ENCODE measurements at places on chromosomes 7 and 10.

- no peak for DNase-seq
Observed at GRCh38 chr7:90938371-90938770, 325.9 kb upstream of the FZD1 start.

DNA sequence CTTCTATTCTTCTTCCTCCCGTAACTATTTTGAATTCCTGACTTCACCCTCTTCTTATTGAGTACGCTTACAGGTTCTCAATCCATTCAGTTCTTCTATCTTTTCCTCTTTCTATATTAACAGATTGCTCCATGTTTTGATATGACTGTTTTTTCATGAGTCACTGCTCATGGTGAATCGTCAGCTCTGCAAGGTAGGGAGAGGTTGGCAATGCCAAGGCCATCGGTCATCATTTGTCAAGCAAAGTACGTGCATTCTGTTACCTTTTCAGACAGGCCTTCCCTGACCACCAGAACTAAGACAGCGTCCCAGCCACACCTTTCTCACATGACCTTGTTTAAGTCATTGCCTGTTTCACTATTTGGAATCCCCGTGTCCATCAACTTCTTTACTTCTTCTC, 1001.9 kb upstream of the SORCS1 start:
- DNase-seq: no peak

GRCh38 chr10:104440221-104440620, 86.6 kb downstream of the CFAP58 start:
- no peak for DNase-seq

- no peak for DNase-seq
Observed at GRCh38 chr7:11006291-11006690, 32.6 kb downstream of the PHF14 start.

DNA sequence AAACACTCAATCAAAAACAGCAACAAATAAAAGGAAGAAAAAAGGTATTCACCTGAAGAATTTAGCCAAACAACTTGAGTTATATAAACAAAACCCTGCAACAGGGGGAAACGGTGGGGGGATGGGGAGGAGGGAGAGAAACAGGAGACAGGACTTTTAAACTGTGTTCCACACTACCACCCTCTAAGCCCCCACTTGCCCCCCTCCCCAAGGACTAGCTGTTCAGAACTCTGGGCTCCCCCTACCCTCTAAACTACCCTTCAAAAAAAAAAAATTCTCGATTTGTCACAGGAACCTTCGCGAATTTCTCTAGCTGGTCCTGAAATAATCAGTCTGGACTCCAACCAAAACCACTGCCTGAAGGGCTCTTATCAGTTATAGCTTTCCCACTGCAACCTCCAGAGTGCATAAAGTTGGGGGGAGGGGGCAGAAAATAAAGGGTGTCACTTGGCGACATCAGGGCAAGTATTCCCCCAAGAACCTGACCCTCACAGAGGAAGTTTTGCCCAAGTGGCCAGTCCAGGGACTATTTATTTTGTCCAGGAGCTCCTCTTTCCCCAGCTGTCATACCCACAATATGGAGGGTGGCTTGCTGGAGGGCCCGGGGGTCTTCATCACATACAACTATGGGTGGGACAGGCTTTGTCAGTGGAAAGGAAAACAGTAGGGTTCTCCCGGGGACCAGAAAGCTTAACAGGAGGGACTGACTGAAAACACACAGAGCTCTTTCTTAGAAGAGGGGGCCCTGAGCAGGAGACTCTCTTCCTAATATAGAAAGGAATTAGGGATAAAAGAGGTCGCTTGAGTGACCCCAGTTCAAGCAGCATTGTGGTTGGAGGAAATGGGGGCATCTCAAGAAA, 1.3 kb downstream of the UBE2H start:
- DNase-seq: no peak

DNA sequence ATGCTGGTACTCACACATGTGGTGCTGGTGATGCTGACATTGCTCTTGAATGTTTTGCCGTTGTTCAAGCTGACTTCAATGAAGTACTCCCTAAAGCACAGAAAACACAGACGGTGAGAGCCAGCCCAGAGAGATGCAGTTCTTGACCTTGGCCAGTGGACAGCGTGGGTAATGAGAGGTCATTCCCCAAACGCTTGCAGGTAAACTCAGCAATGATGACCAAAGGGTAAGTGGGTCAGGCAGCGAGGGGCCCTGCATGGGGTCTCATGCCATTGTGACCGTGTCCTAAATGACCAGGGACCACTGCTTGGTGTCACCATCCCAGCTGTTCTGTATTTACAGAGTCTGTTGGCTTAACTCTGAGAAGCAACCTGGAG, 32.8 kb upstream of the ANTXRL start:
- no peak for DNase-seq

DNA sequence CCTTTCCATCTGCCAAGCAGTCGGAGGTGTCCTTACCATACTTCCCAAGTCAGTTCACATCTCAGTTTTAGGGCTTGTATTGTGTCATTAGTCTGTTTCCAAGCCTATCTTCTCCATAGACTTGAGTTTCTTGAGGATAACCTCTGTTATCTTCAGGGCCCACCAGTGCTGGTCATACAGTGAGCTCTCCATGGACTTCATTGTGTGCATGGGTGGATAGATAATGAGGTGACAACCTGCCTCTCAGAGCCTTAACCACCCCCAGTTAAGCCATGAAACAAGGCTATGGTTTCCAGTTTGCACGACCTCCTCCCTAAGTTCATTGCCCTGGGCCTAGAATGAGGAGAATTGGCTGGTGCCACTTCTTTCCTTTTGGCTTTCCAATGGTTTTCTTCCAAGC, 38.5 kb upstream of the WAC start:
- DNase-seq: no peak

- no peak for DNase-seq
Observed at GRCh38 chr7:14839307-14839706, 63.2 kb downstream of the DGKB start.

All from NCI-H510A (cell line).